Fibroblast of pulmonary artery (primary cell): ENCODE measurements at places on chromosomes 12 and 14.

DNA sequence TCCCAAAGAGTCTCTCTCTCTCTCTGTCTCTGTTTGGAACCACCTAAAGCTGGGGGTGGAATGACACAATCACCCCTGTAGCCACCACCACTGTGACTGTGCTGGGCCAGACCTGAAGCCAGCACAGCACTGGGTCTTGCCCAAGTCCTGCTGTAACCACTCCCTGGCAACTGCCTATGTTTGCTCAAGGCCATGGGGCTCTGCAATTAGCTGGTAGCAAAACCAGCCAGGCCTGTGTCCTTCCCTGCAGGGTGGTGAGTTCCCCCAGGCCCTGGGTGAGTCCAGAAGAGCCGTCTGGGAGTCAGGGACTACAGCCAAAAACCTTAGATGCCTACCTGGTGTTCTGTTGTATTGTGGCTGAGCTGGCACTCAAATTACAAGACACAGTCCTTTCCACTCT, 50.8 kb downstream of the DGLUCY start:
- DNase-seq = no peak

DNA sequence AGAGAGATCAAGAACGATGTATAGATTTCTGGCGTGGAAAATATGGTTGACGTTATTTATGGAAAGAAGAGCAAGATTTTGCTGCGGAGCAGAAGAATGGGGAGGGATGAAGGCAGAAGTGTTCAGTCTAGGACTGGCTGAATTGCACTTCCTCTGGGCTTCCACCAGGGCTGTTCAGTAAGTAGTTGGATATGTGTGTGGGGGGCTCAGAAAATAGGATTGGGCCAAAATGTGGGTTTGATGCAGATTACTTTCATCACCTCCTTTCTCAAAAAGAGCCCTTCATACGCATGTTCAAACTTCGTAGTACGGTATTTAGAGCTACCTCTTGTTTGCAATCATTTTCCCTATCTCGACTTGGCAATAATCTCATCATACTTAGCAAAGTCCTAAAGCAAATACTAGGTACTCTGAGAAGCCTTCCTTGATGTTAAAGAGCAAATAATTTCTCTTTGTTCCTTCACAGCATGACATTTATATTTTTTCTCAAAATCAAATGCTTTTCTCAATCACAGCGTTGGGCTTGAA, 349.4 kb downstream of the NELL2 start:
- DNase-seq = no peak

GRCh38 chr14:65169351-65169750, 67.0 kb upstream of the MAX start:
- peak; percentile 59 for DNase-seq

GRCh38 chr12:124497039-124497438, 70.4 kb downstream of the NCOR2 start:
- DNase-seq = peak; percentile 85

DNA sequence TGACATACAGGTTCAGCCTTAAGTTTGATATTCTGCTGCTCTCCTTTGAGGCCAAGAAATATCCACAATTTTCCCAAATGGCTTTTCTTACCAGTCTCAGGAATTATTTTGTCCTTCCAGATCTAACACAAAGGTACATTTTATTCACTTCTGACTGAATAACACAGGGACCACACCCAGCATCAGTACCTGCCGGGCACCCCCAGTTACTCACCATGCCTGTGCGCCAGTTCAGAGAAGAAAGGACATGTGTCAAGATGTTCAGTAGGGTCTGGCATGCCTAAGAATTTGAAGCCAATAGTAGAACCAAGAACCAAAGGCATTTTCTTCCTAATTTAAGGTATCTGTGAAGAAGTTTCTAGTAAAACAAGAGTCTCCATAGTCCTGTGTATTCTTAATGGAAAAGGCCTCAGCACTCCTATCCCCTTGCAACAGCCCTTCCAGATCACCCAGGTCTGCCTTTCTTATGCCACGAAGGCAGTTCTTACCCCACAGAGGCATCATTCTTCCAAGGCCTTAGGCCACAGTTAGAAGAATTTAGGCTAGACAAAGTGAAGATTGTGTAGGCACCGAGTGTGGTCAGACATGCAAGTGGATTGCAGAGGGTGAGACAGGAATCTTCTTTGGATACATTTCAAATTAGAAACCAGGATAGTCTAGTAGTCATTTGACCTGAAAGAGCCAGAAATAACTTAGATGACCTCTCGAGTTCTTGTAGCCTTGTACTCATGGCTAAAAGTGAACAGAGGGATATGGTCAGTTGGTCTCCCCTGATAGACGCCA, 140.1 kb upstream of the HIF1A start:
- DNase-seq = no peak

- no peak for DNase-seq
Measured at GRCh38 chr12:33828326-33828725, 194.0 kb upstream of the ALG10 start.

- DNase-seq = no peak
Measured at GRCh38 chr14:46653031-46653755, 1.6 kb upstream of the RPL10L start.

GRCh38 chr14:38150075-38150474, 57.6 kb upstream of the SSTR1 start:
- no peak for DNase-seq

DNA sequence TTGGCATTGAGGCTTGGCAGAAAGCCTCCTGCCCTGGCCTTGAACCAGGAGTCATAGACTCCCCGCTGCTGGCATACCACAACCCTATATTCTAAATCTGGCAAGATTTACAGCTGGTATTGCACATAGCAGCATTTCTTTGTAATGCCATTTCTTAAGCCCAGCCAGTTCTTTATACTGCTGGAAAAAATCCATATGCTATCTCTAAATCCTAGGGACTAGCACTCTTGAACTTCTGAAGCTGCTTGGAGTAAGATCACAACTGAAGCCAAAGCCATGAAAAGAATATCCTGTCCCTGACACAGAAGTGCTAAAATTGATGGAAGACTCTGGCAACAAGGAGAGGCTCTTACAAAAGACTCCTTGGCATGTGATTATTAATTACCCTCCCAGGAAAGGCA, 89.3 kb downstream of the KCNC2 start:
- DNase-seq = no peak

- no peak for DNase-seq
Measured at GRCh38 chr14:22845821-22846625, 9.6 kb downstream of the MMP14 start.

DNA sequence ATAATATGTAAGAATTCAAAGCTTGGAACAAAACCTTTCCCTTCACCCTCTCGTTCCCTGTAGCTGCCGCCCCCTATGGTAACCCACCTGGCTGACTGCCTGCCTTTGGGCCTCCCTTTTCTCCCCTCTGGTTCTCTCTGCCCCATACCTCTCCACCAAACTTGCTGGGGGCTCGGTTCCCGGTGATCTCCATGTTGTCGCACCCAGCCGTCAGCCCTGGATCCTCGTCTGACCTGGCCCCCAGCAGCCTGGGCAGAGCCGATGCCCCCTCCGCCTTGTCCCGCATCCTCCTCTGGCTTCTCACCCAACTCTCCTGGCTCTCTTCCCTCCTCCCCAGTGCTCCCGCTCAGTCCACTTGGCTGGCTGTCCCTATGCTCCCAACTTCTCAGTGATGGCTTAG, 4.5 kb downstream of the CYP46A1 start:
- no peak for DNase-seq

DNA sequence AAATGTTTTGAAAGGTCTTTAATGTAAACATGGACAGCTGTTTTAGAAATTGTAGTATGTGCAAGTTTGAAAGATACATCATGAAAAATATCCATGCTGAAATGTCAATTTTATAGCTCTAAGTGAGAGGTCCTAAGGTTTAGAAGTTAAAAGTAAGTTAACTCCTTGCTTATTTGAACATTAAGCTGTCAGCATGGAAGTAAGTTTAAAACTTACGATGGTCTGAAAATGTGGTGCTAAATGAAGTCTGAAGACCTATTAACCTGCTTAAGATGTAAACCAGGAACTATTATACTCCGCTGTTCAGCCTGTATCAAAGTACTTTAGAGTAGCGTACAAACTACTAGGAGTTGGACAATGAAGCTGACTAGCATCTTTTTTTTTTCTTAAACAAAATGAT, 1082.4 kb downstream of the TMTC2 start:
- no peak for DNase-seq

- DNase-seq = no peak
Measured at GRCh38 chr14:89489761-89490437, 72.9 kb upstream of the FOXN3 start.

- DNase-seq = peak; percentile 66
Measured at GRCh38 chr12:40105515-40106201, at the start of gene SLC2A13. Gene SLC2A13 (minus strand): TSS chr12:40106081. CDS start chr12:40105808, 273 bp downstream.

DNA sequence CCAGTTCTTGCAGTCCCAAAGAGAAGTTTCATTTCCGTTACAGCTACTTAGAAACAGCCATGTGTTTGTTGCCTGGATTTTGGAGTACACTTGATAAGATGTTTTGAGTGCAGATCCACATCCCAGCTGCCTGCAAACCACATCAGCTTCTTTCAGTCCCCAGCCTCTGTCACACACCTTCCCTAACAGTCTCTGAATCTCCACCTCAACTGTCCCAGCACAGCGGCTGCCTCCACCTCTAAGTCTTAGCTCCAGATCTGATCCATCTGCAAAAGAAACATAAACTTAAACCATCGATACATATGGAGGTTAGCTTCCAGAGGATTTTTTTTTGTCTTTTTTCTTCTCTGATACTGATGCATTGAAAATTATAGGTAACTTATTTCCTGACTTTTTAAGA, 8.4 kb downstream of the CD163 start:
- no peak for DNase-seq

DNA sequence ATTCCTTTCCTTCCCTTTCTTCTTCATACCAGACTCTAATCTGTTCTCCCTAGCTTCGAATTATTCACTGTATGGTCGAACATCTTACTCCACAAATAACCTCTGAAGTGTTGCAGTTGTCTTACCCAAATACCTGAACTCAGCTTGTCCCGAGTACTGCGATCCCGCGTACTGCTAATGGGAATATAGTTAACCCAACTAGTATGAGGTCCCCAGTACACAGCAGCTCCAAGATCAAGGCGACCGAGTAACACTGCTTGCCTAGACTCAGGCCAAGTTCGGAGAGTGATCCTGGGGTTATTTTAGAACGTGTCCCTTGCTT, 462 bp upstream of the ETNK1 start:
- DNase-seq = no peak

DNA sequence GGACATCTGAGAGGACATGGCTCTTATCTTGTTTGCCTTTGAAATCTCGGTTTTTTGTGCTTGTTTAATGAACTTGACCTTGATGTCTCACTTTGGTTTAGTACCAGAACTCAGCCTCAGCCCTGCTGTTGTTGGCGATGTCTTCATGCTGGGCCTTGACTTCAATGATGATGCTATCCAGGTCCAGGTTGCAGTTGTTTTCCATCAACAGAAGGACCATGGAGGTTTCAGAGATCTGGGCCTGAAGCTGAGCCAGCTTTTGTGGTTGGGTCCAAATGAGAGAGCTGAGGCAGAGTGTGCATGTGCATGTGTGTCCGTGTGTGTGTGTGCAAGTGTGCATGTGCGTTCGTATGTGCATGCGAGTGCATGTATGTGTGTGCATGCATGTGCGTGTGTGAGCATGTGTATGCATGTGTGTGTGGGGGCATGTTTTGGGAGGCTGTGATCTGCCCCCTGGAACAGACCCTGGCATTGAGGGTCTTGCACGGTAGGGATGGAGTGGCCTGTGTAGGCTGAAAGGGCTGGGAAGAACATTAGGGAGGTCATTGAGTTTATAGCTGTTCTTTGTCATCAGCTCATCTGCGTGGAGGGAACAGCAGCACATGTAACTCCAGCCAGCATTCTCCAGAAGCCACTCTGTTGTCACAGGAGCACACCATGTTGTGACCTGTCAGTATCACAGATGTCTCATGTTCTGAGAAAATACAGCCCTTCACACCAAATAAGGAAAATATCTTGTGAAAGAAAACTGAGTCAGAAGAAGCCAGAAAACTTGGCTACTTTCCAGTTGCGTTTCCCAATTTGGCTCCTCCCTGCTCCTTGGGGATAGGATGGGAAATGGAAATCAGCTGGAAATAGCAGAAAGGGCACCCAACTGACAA, 10.0 kb upstream of the KRT82 start:
- peak; percentile 98 for DNase-seq

- peak; percentile 75 for DNase-seq
Measured at GRCh38 chr12:11731455-11731854, 82.0 kb downstream of the ETV6 start.

- DNase-seq = no peak
Measured at GRCh38 chr12:94218233-94218632, 69.9 kb downstream of the PLXNC1 start.

GRCh38 chr14:71473843-71474242, 458.4 kb upstream of the RGS6 start:
- DNase-seq = no peak

GRCh38 chr12:109997393-109997792, 1.2 kb upstream of the GIT2 start:
- no peak for DNase-seq

DNA sequence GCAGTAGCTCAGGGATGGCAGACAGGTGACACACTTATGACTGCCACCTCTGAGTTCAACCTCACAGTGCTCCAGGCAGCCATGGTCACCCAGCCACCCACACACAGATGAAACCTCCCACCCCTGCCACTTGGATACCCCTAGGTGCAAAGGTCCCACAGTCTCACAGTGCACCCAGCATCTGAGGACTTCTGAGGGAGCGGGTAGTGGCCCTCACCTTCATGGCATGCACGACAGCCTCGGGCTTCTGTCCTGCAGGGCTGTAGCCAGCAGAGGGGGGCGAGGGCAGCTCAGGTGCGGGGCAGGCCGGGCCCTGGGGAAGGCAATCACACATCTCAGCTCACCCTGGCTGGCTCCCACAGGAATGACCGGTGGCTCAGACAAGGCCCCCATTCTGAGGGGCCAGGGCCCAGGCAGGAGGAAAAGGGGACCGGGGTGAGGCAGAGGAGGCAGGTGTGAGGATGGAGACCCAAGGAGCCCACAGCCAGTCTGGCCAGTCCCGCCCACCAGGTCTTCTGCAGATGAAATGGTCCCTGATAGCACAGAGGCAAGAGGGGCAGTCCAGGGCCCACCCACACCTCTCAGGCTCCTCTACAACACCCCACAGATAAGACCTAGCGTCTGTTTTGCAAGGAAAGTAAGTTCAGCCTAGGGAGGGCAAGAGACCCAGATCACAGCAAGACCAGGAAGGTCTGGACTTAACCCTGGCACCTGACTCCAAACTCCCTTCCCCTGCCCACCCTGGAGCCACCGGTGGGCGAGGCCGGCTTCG, 35.8 kb downstream of the CCNK start:
- no peak for DNase-seq

- DNase-seq = no peak
Measured at GRCh38 chr14:74195623-74196022, 43.6 kb upstream of the VSX2 start.

- DNase-seq = no peak
Measured at GRCh38 chr12:43858991-43859390, 23.1 kb downstream of the TMEM117 start.

DNA sequence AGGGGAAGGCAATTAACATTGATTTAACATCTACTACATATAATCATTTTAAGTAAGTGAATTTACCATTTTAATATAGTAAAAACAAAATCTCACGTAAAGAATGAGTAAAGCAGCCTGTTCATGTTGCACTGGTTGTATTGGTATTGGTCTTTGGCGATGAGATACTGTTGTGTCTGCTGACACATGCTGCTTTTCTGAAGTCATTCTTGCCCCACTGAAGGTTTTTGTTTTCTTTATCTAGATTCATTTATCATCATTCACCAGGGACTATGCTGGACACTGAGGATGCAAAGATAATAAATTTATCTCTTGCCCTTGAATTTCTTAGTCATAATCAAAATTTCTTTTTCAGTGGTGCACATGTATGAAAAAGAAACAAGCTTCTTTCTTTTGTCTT, 246.2 kb upstream of the NPAS3 start:
- DNase-seq = no peak
